ENCODE measurements at places on chromosomes 12 and 14.

GRCh38 chr14:68036202-68036601 is 216.6 kb downstream of the RAD51B start:
- DNase-seq, result no peak

DNA sequence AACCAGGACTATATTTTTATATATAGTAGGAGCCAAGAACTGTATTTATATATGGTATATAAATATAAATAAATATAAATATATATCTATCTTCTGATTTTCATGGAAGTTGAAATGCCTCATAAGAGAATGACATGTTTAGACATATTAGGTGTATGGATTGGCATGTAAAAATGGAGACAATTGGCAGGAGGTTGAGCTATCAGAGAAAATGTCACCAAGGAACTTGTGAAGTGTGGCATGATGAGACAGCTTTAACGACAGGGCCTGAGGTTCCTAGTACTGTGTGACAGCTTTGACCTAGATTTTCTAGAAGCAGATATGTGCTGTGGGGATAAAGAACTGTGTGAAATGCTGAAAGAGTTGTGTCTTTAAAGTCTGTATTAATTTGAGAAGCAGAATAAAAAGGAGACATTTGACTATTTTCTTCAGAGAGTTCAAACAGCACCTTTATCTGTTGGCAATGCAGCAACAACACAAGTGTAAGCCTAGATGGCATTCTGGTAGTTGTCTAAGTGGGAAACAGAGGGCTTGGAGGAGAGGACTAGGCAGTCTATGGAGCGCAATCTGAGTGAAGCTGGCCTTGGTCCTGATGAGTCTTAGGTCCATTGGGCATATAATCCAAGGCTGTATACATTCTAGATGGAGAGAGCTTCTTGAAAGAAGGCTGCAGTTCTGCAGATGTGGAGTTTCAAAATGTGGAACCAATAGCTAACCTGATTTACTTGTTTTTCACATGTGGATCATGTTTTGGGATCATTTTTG is 47.7 kb upstream of the MDGA2 start:
- no peak for DNase-seq

DNA sequence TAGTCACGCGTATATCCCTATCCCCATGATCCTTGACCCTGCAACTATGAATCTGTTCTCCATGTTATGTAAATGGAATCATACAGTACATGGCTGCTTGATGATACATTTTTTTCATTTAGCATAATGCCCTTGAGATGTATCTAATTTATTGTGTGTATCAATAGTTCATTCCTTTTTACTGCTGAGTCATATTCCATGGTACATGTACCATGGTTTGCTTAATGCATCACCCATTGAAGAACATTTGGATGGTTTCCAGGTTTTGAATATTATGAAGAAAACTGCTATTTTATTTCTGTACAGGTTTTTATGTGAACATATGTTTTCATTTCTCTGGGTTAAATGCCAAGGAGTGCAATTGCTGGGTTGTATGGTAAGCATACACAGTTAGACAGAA is 4.0 kb upstream of the RNASE10 start:
- no peak for DNase-seq

GRCh38 chr14:23358553-23359166 is 6.0 kb upstream of the SLC22A17 start:
- DNase-seq, result no peak

DNA sequence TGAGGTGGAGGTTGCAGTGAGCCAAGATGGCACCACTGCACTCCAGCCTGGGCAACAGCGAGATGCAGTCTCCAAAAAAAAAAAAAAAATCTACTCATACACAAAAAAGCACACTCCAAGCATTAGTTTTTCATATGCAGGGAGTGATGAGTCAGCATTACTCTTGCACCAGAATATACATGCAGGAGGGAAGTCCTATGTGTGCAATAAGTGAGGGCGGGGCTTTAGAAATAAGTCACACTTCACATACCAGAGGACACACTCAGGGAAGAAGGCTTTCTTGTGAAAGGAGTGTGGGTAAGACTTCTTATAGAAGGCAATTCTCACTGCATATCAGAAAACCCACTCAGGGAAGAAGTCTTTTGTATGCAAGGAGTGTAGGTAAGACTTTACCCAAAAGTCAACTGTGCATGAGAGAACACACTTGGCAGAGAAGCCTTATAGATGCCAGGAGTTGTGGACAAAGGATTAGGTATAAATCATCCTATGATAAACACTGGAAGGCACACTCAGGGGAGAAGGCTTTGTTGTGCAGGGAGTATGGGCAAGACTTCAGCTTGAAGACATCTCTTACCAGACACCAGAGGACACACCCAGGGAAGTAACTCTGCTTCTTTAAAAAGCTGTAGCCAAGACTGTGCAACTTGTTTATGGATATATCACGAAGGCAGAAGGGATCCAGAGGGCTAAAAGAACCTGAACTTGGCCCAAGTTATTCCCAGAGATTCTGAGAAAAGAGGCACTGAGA is 50.5 kb downstream of the ATF7 start:
- no peak for DNase-seq

- DNase-seq, result no peak
Observed at GRCh38 chr12:104630230-104630670, 173.5 kb downstream of the CHST11 start.

- DNase-seq, result peak; percentile 66
Observed at GRCh38 chr14:68843471-68844209, 50.8 kb upstream of the ZFP36L1 start.

- peak; percentile 71 for DNase-seq
Observed at GRCh38 chr12:99135376-99135775, 490.3 kb downstream of the APAF1 start.

- peak; percentile 33 for DNase-seq
Observed at GRCh38 chr14:56491299-56492285, 88.0 kb upstream of the TMEM260 start.

DNA sequence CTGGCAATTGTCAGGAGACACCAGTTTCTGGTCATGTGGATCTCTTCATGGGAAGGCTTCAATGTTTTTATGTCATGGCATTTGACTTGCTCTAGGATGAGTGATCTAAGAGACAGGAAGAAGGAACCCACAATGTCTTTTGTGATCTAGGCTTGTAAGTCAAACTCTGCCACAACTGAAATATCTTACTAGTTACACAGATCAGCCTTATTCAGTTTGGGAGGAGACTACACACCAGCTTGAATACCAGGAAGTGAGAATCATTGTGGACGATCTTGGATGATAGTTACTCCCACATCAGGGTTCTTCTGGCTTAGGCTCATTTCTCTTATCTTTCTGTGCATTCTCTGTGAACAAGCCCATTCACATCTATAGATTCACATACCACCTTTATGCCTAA is 236.2 kb upstream of the FBXO33 start:
- no peak for DNase-seq

GRCh38 chr14:104794993-104795780 is at the start of gene AKT1:
Gene AKT1 (minus strand): TSS chr14:104795748. CDS start chr14:104792643, 3,105 bp downstream.
- no peak for DNase-seq

- DNase-seq, result no peak
Observed at GRCh38 chr12:47900131-47901062, 4.4 kb downstream of the VDR start.

DNA sequence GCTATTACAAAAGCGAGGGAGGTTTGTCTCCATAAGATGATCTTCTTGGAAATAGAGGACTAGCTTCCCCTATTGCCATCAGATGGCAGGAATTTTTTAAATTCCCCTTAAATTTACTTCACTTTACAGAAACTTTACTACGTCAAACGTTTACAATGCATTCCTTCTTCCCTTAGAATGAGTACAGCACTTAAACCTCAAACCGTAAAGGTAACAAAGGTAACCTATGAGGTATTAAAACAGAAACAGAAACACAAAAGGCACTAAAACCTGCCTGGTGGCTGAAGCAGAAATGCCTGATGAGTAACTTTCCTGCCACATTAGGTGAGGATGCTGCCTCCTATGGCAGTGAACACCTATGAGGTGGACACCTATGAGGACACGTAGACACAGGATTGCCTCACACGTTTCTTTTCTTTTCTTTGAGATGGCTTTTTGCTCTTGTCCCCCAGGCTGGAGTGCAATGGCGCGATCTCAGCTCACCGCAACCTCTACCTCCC is 25.0 kb downstream of the DIO2 start:
- DNase-seq, result no peak

- DNase-seq, result no peak
Observed at GRCh38 chr14:90720336-90720735, 95.9 kb downstream of the TTC7B start.

DNA sequence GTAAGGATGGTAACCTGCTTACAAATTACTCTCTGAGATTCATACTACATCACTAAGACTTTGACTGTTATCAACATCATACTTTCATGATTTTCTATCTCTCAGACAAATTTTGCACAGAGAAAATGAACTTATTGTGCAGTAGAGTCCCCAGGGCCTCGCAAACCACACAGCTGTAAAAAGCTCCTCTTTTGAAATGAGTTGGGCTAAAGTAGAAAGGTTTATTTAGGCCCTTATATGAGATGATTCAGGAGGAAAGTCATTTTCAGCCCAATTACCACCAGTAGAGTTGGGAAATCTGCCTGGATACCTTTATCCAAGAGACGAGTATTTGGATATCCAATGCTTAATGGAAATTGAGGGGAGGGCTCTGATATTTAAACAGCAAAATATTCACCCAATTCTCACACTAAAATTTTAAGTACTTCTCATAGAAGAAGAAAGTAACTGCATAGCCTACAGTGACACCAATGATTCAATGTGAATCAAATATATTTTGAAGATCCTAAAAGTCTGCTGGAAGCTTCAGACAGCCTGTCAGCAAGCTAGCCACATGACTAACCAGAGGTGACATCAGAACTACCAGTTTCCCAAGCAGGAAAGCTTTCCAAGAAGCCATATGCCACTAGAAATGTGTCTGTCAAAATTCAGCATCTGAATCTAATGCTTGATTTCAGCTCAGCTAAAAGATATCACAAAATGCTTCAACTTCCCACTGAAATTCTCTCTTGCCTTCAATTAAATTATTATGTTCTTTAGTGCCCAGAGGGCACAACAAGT is 190.1 kb upstream of the SYT1 start:
- peak; percentile 23 for DNase-seq

DNA sequence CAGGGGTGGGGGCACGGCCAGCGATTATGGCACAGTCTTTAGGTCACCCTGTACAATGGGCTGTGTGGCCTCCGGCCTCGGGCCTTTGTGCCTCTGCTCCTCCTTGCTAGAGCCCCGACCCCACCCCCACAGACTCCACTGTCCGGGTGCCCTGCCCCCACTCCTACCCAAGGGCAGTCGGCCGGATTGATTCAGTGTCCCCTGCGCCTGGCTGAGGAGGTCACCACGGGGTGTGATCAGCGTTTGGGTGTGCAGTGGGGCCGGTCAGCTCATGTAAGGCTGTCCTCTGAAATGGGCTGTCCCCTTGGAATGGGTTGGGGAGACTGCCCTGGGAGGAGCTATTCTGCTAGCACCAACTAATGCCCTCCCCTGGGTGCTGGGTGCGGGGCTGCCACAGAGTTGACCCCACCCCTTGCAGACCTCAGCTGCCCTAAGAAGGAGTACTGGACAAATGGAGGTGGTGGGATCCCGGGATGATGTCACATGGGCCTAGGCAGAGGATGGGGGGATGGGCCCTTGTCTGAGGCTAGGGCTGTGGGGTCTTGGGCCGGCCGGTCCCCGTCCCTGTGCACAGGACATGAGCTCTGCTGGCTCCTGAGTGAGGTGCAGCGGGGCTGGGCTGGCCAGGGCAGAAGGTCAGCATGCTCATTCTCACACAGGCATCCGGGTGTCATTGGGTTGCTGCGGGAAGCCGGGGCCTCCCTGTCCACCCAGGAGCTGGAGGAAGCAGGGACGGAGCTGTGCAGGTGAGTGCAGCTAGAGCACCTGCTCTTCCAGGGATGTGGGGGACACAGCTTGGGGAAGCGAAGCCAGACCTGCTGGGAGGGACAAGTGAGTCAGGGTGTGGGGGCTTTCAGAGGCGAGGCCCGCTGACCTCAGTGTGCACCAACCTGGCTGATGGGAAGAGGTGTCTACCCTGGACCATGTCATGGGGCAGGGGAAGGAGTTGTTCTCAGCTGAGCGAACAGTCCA is 23.4 kb downstream of the ASPG start:
- no peak for DNase-seq

DNA sequence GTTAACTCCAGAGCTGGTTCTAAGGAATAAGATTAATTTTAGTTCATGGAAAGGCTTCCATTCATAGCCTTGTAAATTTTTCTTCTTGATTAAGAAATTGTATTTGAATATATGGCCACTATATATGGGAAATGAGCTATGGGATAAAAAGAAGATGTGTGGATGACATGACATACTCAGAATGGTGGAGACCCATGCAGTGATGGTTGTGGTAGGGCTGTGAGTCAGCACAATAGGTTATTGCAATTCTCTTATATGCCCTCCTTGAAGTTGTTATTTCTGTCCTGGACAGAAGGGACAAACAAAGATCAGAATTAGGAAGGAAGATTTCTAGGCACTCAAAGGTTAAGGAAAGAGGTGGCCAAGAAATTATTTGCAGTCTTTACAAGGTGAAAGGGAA is 21.5 kb downstream of the RASSF9 start:
- DNase-seq, result no peak

- DNase-seq, result no peak
Observed at GRCh38 chr12:44053549-44054127, 217.8 kb downstream of the TMEM117 start.

GRCh38 chr12:104608998-104609397 is 152.2 kb downstream of the CHST11 start:
- DNase-seq, result no peak

DNA sequence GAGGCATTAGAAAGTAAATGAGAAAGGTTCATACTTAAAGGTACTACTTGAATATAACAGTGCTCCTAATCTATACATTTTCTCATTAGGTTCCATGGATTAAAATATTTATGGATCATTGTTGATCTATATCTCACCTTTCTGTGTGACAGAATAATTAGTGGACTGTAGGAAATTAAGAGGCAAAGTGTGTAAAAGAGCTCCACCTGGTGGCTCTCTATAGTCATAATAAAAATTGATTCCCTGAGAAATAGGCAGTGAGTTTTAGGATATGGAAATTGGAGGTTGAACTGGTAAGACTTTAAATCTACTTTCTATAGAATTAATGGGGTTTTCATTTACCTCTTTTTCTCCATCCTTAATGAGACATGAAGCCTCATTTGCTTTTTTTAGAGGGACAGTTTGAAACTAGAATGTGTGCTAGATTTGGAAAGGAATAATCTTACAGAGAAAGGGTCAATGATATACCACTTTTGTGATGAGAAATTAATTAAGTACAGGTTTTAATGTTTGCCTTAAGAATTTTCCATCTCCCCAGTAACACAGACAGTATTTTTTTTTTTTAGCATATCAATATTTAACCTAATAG is 11.8 kb upstream of the DERA start:
- DNase-seq, result no peak

DNA sequence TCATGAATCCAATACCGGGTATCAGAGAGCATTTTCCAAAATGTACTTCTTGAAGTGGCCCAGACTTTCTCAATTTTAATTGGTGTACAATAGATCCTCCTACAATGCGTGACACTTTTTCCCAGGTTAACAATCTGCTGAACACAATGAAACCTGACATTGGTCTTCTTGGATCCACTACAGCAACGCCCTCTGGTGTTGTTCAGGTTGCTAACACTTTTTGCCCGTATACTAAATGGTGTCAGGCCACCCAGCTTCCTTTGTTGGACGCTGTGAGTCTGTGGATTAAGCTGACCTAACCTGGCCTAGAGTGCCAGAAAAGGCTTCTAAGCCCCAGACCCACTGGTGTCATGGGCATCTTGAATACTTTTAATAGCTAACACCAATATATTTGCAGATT is 89.2 kb downstream of the KCNK10 start:
- no peak for DNase-seq
